ENCODE measurements at places on chromosomes 7 and 10. TPM values are rescaled to one million over a fixed set of nuclear protein-coding genes. Genes with fewer than 3 reads are reported as not detected.

DNA sequence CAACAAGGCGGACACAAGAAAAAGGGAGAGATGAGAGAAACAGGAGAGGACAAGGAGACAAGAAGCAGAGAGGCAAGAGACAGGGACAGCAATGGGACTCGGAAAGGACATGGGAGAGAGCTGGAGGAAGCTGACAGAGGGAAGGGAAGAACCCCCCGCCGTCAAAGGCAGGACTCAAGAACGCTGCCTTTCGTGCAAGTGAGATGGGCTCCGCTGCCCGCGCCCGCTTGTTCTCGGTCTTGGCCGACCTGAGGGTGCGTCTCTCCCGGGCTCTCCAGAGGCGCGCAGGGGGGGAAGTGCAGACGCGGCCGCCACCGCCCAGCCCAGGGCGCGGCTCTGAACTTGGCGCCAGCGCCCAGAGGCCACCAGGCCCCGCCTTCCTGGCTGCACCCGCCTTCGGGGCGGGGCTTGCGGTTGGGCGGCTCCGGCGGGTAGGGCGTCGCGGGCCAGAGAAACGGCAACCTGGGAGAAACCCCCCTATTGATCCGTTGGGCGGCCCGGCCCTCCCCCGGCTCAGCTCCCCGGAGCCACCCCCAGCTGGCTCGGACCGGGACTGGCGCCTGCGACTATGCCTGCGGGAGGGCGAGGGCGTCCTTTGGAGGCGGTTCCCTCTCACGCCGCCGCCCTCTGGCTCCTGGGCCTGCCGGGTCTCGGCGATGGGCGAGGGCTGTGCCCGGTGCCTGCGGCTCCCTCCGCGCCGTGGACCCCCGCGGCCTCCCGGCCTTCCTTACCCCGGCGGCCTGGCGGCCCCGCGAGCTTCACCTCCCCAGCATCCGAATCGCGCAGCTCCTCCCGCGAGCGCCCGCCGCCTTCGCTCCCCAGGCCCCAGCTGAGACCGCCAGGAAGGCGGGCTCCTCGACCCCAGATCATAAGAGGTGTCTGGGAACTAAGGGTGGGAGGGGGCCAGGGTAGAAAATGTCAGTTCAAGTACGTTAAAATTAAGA, 2.2 kb upstream of the ANTXRL start:
- no peak for DNase-seq

GRCh38 chr10:128310971-128311658, 184.9 kb upstream of the MKI67 start:
- DNase-seq, result no peak

GRCh38 chr7:152667958-152668357, 8.0 kb downstream of the XRCC2 start:
- no peak for DNase-seq

DNA sequence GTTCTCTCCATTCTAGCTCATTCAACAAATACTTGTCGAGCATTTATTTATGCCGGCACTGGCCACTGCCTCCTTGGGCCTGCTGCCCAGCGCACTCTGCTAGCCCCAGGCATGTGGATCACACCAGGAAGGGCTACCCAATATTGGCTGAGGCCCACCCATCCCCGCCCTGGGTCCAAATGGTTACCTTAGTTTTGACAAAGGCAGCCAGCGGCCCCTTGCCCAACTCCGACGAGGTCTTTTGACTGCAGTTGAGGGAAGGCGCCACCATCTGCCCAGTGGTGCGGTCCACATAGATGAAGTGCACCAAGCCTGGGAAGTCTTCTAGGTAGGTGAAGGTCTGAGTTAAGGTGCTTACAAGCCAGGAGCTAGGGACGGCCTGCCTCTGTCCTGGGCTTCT, 7.2 kb upstream of the PYROXD2 start:
- no peak for DNase-seq

- no peak for DNase-seq
These were observed 488.2 kb downstream of the SUGCT start for GRCh38 chr7:40622941-40623501.

- no peak for DNase-seq
These were observed 98.1 kb downstream of the C10orf105 start for GRCh38 chr10:71621231-71622153.

DNA sequence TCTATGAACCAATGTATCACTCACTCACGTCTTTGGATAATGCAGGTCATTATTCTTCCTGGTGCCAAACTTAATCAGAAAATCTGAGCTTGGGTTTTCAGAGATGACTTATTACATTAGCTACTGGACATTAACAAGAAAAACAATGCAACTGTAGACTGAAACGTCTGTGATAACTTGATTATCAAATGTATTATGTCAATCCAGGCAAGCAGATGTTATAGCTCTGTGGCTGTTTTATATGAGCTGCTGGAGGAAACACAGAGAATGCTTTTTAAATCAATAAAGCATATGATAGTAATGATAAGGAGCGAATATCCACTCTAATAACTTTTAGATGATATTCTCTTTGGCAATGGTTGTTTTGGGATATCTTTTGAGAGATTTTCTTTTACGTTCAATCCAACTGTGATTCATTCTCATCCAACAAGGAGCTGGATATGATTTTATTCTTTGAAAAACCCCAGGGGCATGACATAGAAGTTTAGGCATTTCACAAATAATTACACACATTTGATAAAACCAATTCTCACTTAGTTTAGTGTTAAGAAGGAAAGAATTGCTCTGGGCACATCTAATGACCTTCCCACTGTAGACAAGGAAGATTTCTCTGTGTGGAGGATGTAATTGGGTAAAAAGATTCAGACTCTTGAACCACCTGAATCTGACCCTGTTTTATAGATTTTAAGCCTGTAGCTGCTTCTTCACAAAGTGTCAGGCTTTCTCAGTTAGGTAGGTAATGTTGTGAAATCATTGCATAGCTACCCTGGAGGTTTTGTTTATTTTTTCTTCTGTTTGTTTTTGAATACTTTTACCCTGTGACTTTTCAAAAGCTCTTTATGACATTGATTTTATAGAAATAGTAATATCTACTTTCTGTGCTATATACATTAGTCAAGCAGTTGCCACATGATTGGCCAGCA, 1124.7 kb downstream of the DNAJB9 start:
- no peak for DNase-seq

KEL gene
- total RNA-seq, result 0.23 TPM

RBP3 gene
- total RNA-seq, result not detected

OR13A1 gene
- total RNA-seq, result not detected

MBLAC1 gene
- 5.8 TPM for total RNA-seq

HIPK2 gene
- 24.5 TPM for total RNA-seq
